ENCODE measurements at places on chromosomes 7 and 10.

GRCh38 chr10:109022417-109023049 lies 900.8 kb downstream of the XPNPEP1 start:
- DNase-seq, result no peak

GRCh38 chr7:38831259-38831996 lies 77.6 kb downstream of the VPS41 start:
- DNase-seq, result no peak

- DNase-seq, result peak; percentile 78
Measured at GRCh38 chr7:32059289-32060011, 10.8 kb downstream of the PDE1C start.

- no peak for DNase-seq
Measured at GRCh38 chr10:42990016-42990720, 86.7 kb upstream of the RET start.

DNA sequence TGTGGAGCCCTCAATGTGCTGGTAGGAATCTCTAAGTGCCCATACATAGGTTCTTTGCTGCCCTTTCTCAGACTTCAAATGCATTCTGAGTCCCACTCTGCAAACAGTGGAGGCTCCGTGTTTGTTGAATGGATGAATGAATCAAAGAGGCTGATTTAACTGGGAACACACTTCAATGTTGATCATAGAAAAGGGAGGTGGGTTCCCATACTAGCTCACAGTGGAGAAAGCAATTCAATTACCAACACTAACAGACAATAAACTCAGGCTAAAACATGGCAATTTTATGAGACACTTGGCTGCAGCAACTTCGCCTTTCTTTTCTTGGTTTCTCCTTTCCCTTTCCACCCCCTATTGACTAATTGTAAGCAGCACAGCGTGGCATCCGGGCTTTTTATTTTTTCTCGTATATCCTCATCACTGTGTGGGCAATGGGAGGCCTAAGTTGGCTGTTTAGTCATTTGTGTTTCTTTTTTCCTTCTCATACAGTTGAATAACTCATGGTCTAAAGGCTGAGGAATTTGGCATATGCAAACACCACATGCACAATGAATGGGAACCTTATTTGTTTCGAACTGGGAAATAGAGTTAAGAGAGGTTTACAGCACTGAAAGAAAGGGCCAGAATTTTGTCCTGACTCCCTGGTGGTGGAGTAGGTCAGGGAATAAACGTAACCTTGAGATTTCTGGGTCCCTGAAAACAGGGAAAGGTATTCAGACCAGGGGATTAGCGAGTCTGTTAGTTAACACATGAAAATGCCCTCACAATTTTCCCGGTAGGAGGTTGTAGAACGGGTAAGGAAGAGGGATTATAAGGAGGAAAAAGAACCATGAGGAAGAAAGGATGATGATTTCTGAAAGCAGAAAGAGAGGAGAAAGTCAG lies 858.5 kb downstream of the KCNMA1 start:
- peak; percentile 44 for DNase-seq

GRCh38 chr10:72257051-72257892 lies 16.5 kb upstream of the DDIT4 start:
- no peak for DNase-seq

DNA sequence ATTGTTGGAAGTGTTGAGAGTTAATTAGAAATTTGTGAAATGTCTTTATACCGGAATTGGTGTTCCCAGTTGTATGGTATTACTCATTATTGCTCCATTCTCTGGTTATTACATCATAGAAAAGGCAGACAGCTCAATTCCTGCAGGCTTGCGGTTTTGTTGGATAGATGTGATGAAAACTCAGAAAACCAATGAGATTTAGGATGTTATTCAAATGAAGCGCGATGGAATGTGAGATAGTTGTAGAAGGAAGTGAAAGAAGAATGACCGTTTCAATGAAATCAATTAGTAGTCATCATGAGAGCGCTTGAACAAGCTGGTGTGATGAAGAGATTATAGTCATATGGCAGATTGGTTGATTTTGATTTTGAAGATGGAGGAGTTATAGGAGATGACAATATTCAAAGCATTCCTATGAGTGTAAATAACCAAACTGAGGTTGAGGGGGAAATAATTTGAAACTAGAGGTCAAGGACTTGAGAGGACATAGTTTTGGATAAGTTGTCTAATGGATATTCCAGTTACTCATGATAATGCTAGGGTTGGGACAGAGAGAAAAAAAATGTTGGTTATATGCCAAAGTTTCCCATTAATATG lies 991.5 kb downstream of the NRG3 start:
- peak; percentile 77 for DNase-seq

GRCh38 chr10:131921184-131921583 lies 20.4 kb downstream of the PPP2R2D start:
- no peak for DNase-seq

DNA sequence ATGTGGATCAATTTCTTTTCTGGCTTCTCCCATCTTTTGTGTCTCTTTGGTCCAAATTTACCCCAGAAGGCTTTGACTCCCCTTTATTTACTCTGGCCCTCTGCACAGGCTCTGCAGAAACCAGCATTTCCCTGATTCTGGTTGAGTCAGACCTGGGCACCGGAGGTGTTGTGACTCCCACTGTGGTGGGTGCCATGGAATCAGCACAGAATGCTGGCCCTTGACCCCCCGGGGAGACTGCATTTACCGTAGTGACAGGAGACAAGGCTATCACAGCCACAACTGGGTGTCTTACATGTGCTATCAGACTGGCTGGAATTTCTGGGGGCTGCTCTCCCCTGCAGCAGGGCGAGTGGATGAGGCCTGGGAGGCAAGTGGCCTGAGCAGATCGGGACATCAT lies 37.6 kb downstream of the PLXDC2 start:
- peak; percentile 3 for DNase-seq

- DNase-seq, result no peak
Measured at GRCh38 chr10:132011024-132011423, 29.3 kb upstream of the BNIP3 start.

DNA sequence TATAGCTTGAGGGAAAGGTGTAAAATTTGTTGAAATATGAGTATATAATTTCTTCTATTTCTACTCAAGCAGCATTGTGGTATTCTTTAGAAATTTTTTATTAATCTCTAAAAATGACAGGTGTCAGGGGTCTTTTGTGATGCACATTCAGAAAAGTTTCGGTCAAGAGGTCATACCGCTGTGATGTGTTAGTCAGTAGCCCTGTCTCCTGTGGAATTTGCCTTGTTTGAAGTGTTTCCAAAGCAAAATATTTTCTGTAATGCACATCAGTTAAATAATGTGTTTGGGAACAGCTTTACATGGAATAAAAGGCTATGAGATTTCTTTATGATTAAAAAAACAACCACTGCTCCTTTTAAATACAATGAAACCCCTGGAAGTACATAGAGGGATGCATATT lies 35.8 kb downstream of the FOXP2 start:
- no peak for DNase-seq

GRCh38 chr10:119608316-119609155 lies 11.8 kb upstream of the TIAL1 start:
- peak; percentile 51 for DNase-seq

DNA sequence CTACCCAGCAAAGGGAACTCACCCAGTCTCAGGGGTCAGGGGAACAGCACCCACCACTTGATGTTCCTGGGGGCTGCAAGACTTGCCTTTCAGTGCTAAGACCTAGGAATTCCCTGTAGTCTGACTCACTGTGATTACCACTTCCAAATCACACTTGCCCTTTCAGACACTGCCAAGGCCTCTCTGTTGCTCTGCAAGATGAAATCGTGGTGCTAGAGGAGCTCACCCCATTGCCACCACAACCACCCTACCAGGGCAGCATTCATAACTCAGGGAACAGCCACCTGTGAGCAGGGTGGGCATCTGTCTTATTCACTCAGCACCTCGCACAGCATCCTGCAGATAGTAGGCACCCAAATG lies 36.5 kb downstream of the XPNPEP1 start:
- no peak for DNase-seq

GRCh38 chr10:6579904-6580278 lies at the start of gene PRKCQ:
Gene PRKCQ, minus strand, starts transcription at chr10:6580276. Its CDS starts 65,141 bp downstream, at chr10:6515135.
- peak; percentile 2 for DNase-seq

- DNase-seq, result no peak
Measured at GRCh38 chr7:84665339-84665738, 470.8 kb upstream of the SEMA3A start.

DNA sequence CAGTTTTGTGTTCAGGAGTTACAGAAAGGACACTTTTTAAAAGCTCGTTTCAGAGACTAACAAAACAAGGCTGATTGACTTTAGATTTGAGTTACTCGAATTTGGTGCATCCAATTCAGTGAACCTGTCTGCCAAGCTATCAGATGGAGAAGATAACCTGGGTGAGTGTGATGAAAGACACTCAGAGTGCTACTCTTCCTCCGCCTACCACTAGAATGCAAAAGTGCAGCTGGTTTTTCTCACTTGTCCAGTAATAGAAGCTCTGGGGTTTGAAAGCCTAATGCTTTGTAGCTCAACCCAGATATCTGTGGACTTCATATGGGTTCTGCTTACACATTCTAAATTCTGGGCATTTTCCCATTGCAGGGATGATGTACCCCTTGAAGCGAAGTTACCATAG lies 82.8 kb upstream of the NPY start:
- no peak for DNase-seq

DNA sequence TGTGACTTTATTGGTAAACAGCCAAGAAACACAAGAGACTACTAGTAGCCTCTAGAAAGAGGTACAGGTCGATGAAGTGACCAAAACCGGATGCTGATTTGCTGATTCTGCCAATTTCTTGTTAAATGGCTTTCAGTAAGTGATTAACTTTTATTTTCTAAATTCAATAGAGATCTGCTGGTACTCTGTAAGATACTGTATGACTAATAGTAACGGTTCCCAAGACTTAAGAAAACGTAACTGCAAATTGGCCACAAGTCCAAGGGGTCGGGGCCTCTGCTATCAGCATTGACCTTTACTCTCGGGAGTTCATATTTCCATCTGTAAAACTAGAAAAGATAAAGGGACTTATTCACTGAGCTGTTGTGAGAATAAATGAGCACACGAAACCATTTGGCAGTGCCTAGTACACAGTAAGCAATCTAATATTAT lies 1.4 kb downstream of the FAM3C start:
- peak; percentile 41 for DNase-seq

- DNase-seq, result peak; percentile 22
Measured at GRCh38 chr10:3102720-3103427, 35.5 kb downstream of the PFKP start.

DNA sequence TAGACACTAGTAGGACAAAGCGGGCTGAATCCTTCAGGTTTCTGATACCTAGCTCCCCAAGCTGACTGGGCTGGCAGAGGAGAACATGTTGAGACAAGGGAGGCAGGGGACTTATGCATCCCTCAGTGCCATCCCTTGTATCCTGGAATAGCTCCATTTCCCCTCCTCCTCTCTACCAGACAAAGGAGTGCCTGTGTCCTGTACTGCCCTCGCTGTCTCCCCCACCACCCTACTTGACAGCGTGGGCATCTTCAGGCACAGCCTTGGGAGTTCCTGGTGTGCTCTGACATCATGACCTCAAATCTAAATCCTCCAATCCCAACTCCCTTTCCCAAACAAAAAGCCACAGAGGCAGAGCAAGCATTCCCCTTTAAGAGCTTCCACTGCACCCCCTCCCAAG lies 9.0 kb downstream of the SFXN3 start:
- no peak for DNase-seq

GRCh38 chr7:159177284-159177953 lies 32.8 kb upstream of the VIPR2 start:
- no peak for DNase-seq

- DNase-seq, result peak; percentile 69
Measured at GRCh38 chr10:87661861-87662785, 2.4 kb downstream of the PAPSS2 start.

DNA sequence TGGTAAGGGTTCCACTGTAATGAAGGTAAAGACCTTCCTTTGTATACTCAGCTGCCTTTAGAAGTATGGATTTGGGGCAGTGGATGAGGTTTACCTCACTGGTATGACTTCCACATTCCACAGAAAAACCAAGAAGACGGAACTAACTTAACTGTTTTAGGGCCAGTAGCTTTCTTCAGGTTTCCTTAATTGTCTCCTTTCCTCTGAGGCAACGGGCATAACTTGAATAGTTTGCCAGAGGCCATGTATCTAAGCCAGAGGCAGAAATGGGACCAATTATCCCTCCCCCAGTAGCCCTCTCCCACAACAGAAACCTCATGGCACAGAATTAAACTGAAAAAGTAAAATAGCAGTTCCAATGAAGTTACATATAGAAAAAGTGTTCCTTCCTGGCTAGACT lies 281.7 kb downstream of the PHTF2 start:
- peak; percentile 20 for DNase-seq

GRCh38 chr7:55361560-55361959 lies 3.6 kb upstream of the LANCL2 start:
- DNase-seq, result no peak

DNA sequence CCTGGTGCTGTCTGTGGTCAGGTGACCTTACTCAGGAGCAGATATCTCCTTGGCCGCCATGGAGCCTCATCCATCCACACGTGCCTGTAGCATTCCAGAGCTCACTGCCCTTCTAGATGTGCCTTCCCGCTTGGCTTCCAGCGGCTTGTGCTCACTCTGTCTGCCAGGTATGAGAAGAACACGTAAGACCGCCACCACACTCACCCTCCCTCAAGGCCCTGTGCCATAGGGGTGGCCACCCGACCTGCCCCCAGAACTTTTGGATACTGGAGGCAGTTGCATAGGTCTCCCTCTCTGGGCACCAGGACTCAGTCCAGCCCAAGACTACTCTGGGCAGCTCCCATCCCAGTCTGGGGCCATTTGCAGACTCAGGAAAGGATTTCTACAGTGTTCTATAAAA lies 4.1 kb downstream of the MARVELD1 start:
- no peak for DNase-seq

DNA sequence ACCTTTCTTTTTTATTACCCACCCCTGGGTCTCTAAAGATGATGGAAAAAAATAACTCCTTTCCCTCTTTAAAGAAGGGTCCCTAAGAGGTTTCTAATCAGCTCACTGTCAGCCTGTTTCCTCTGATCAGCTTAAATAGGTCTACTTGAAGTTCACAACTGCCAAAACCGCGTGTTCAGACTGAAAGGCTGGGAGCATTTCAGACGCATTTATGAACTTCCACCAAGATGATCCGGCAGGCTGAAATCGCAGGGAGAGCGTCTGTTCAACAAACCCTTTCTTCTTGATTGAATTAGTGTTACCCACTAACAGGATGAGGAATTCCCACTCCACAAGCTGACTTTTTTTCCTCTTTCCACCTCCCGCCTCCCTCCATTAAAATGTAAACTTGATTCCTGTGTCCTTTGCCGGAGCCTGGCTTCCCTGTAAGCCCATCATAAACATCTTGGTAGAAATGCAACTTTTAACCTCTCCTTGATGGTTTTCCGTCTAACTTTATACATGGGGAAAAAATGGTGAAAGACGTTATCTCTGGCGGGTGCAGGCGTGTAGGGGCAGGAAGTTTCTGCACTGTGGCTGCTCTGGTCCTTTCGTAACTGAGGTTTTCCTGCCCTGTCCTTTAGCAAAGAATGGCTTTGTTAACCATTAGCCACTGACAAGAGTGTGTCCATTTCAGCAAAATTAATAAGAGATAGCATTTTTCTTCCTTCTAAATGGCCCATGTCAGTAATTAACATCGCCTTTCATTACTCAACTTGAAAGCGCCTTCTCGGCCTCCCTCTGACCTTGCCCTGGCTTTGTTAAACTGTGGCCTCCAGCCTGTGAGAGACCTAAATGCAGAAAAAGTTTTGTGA lies 130.7 kb downstream of the BAMBI start:
- DNase-seq, result no peak
